ENCODE measurements at places on chromosomes 1 and 21. TPM values are rescaled to one million over a fixed set of nuclear protein-coding genes. Genes with fewer than 3 reads are reported as not detected.

DNA sequence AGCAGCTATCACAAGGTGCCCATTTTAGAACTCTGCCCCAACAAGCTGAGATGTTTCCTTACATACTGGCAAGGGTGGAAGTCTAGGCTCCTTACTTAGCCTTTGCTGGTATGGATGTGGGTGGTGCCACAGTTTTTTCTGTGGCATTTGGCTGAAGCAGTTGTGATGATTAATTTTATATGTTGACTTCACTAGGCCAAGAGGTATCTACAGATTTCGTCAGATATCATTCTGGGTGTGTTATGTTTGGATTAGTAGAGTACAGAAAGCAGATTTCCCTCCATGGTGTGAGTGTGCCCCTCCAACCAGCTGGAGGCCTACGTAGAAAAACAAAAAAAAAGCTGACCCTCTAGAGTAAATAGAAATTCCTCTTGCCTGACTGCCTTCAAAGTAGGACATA is 317.0 kb downstream of the BARHL2 start:
- DNase-seq: no peak
- no peak overlapping the region for H3K4me3 ChIP-seq
- no peak overlapping the region for H3K27ac ChIP-seq
- no peaks in the 10 kb centered on the region for H3K27me3 ChIP-seq
- H3K36me3 ChIP-seq: no peaks in the 10 kb centered on the region

DNA sequence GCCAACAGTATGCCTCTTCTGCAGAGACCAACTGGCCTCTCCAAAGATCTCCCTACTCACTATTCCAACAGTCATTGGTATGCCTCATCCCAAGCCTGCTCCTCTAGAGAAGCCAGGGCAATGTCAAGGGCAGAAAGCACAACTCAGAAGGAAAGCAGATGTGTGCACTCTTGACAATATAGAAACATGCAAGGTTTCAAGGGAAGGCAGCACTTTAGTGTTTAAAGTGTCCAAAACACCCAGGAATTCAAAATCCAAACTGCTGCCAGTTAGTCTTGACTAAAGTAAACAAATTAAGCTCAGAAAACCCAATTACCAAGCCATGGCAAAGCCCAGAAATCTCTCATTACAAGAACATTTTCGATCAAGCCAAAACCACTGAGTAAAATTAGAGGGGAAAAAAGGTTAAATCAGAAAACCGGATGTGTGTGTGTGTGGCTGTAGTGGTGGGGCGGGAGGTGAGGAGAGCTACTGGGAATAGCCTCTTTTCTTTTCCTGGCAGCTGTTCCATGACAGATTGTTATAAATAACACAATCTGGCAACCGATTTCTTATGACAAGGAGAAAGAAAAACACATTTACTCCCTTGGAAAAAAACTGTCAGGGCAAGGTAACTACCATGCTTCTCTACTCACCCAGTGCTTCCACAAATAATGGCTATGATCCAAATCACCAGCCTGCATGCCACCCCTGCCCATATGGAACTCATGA is 39.2 kb downstream of the EIF2B3 start:
- peaks cover 10% of the 10 kb centered on the region for H3K4me1 ChIP-seq
- no peaks in the 10 kb centered on the region for H3K36me3 ChIP-seq
- no peak overlapping the region for H3K27ac ChIP-seq
- H3K4me3 ChIP-seq: no peak overlapping the region
- H3K27me3 ChIP-seq: no peaks in the 10 kb centered on the region

CFAP141 gene
- not detected for total RNA-seq

TATDN3 gene
- 6.6 TPM for total RNA-seq

DNA sequence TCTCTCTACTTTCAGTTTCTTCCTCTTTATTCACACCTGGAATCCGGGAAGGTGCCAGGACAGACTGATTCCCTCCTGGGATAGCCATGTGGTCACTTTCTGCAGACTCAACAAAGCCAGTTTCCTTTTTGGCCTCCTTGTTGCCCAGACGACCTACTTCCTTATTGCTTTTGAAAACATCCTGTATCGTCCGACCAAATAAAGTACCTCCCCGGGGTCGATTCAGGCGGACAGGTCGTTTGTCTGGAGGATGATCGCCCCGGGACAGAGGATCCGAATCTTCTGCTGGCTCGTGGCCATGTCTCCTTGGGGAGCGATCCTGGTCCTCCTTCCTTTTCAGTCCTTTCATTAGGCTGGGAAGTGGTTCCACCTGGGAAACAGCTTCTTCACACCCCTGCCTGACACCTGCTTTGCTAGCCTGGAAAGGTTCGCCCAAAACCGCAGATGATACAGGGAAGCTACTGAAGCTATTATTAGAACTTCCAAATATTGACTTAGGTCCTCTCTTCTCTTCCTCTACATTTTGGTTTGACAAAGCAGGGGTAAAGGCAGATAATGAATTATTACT is 1.2 kb downstream of the MCM3AP start:
- H3K27me3 ChIP-seq: no peaks in the 10 kb centered on the region
- H3K4me3 ChIP-seq: no peak overlapping the region
- no peak overlapping the region for H3K27ac ChIP-seq
- H3K36me3 ChIP-seq: peaks cover 17% of the 10 kb centered on the region

PROK1 gene
- total RNA-seq: not detected
